Central memory CD8-positive, alpha-beta T cell (primary cell): ENCODE measurements at places on chromosomes 4 and X.

- DNase-seq = no peak
These were observed 60.9 kb upstream of the PACRGL start for GRCh38 chr4:20639346-20639745.

DNA sequence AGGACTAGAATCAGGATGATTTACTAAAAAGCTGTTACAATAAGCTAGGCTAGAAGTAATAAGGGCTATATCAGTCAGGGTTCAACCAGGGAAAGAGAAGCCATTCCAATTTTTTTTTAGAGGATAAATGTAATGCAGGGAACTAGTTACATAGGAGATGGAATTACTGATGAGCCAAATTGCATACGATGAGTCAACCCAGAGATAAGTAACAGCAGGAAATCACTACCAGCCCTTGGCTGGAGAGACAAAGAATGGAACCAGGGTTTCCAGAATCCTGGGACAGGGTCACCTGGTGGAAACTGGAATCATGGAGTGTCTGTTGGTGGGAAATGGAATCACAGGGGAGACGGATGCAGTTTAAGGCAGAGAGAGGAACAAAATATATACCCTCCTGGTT lies 13.1 kb upstream of the MAGEA4 start:
- no peak for DNase-seq

- no peak for DNase-seq
These were observed 100.8 kb downstream of the SHROOM3 start for GRCh38 chr4:76535603-76536372.

GRCh38 chrX:150772150-150772970 lies 79.2 kb downstream of the MTMR1 start:
- peak; percentile 60 for DNase-seq
